ENCODE measurements at places on chromosomes 3 and 15.

DNA sequence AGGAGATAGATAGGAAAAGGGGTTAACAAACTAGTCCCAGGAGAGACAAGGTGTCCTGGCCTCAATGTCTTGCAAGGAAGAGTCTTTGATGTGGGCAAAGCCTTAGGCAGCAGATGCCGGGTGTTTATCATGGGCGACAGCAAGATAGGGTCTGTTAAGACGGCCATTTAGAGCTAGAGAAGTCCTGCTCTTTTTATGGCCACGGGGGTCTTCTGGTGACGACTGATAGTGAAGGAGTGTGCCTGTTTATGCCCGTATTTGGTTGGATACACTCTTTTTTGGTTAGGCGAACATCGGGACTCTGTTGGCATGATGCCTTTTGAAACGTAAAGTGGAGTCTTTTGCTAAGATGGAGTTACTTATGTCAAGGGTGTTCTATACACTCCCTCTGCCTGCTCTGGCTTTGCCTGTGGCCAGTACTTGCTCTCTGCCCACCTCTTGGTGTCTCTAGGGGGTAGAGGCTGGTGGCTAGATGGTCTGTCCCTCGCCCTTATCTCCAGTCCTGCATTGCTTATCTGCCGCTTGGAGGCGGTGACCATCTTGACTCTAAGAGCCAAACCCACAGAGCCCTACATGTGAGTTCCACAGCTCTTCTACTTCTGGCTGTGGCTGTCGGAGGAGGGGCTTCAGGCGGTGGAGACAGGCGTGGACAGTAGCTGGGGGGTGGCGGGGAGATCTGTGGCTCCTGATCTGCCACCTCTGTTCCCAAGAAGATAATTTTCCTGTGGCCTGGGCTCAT, 55.8 kb upstream of the ZBTB38 start:
- DNase-seq = no peak

DNA sequence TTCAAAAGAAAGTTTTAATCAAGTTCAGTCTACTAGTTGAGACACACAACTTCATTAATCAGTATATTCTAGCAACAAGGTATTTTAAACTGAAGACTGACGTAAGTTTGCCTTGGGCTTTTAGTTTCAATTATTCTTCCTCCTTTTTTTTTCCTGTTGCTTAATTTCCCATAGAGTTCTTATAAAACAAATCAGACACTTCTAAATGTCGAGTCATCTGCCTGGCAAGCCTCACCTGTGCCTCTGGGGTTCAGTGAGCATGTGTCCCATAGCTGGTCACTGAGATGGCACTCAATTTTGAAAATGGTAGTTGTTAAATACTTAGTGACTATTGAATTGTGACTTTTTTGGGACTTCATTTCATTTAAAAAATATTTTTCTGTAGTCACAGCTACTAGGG, 27.4 kb downstream of the NKIRAS1 start:
- no peak for DNase-seq

GRCh38 chr15:91919014-91919534, 65.6 kb downstream of the SLCO3A1 start:
- DNase-seq = no peak

- DNase-seq = no peak
Observed at GRCh38 chr3:78812166-78812565, 955.6 kb downstream of the ROBO1 start.

DNA sequence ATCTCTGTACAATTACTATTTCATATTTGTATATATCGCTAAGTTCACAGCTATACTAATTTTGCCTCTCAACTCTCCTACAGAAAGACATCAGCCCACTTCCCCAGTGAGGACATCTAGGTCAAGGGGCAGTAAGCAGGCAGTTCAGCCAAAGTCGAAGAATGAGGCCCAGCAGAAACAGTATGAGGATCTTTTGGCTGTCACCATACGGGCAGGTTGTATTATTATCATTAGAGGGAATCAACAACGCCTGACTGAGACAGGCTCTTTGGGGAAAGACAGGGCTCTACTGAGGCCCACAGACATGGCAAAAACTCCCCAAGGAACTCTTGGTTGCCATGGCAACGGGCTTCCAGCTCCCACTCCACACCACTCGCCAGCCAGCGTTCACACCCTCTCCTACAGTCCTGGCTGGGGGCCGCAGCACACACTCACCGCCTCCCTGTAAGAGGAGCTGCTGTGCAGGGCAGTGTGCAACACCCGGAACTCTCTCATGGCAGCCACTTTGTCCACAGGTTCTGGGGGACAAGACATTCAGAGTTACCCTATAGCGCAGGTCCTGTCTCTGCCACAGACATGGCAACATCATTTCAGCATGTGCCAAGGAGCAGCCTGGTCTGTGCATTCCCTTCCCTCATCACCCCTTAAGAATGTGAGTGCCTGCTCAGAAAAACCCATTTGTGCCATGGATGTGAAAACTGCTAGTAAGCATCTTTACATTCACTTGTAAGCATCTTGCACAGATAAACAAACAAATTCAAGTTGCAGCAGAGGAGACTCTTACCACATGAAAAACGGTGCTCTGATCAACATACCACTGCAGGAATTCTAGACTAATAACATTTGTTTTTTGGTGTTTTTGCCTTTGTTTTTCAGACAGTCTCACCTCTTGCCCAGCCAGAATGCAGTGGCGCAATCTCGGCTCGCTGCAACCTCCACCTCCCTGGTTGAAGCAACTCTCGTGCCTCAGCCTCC, 8.8 kb downstream of the UBL7 start:
- no peak for DNase-seq

Data from NCI-H2029 treated with DMSO at 0.1 percent for 48 hours (cell line).